Cardiac septum (tissue), 1 donor: ENCODE measurements at places on chromosomes 1 and 21. TPM values are rescaled to one million over a fixed set of nuclear protein-coding genes. Genes with fewer than 3 reads are reported as not detected.
A peak's percentile ranks its signal among the peaks of the same experiment; 100 is the strongest.

- DNase-seq: no peak
Measured at GRCh38 chr1:62897788-62898187, 113.9 kb downstream of the ATG4C start.

The APCS gene
- total RNA-seq: not detected

The TCHHL1 gene
- not detected for total RNA-seq

DNA sequence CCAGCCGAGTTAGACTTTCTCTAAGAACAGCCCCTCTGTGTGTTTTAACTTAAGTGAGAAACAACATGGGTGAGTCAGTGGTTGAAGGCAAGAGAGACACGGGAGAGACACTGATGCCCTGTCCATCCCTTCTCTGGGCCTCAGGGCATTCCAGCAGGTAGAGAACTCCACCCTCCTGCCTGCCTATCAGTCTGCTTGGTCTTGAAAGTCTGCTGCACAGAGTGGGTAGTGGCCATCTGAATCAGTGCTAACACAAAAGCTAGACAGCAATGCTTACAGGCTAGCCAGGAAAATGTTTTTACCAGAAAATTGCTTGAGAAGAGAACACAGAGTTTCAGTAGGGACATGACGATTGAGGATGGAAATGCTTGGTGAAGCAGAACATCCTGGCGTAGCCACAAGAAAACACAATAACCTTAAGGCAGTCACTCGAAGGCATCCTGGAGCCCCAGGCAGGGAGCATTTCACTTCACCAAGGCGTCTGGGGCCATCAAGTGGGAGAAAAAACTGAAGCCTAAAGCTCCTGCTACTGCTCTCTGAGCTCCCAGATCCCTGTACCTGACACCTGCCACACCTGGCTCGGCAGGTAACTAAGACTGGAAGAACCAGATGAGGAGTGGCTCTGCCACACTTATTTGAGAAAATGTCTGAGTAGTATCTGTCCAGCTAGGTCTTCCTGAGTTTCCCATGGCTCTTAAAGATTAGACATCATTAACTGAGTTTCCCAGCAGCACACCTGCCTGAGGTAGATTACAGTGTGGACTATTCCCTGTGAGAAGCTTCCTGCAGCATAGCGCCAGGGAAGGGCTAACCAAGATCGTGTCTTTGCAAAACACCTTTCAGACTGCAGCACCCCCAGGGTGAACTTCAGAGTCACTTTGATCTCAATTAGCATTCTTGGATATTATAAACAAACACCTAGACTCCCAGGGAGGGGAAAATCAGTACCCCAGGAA lies 18.1 kb upstream of the LBR start:
- DNase-seq: no peak

The C1orf167 gene
- total RNA-seq: 2.3 TPM

The OR2T11 gene
- not detected for total RNA-seq

The PADI2 gene
- 1.3 TPM for total RNA-seq

DNA sequence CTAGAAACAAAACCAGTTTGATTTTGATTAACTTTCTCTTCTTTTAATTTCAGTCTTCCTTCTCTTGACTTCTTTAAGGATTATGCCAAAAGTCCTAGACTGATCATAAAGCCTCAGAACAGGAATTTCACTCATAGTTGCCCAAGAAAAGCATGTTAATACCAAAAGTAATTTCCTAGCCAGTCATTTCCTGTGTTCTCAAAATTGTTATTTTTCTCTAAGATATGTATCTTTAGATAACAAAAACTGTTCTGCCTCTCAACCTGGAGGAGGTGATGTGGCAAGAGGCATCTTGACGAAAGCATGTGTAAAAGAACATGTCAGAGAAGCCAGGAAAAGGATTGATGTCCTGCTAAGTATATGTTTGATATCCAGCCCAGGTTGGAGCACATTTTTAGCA lies 78.0 kb upstream of the IPO9 start:
- no peak for DNase-seq

The AMIGO1 gene
- 13.8 TPM for total RNA-seq

The FBXO2 gene
- total RNA-seq: 2.9 TPM

- no peak for DNase-seq
Measured at GRCh38 chr21:46082963-46083790, 14.7 kb upstream of the COL6A2 start.

- DNase-seq: no peak
Measured at GRCh38 chr21:36532769-36533467, 53.0 kb upstream of the CLDN14 start.

GRCh38 chr1:10280439-10281350 lies 70.3 kb downstream of the KIF1B start:
- no peak for DNase-seq

DNA sequence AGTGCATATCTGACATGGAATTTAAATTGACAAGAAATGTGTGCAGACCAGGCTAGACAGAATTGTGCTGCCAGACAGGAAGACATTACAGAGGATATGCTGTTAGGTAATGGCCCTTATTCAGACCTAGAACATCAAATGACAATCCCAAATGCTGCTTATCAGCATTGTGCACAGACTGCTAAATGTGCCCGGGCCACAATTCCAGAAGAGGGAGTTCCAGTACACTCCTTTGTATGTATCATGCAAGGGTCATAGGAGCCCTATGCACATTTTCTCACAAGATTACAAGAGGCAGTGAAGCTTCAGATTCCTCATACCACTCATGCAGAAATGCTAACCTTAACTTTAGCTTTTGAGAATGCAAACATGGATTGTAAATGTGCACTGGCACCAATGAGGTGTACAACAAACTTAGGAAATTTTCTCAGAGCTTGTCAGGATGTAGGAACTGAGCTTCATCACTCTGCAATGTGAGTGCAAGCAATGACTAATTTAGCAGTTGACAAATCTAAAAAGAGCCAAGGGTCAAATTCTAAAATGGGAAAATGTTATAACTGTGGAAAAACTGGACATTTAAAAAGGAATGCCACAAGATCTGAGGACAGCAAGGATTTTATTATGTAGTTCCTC lies 273.5 kb downstream of the COL11A1 start:
- DNase-seq: no peak

- peak; percentile 86 for DNase-seq
Measured at GRCh38 chr1:12230549-12231275, 882 bp downstream of the VPS13D start.

GRCh38 chr1:178684542-178685000 lies 40.5 kb upstream of the RALGPS2 start:
- DNase-seq: no peak

DNA sequence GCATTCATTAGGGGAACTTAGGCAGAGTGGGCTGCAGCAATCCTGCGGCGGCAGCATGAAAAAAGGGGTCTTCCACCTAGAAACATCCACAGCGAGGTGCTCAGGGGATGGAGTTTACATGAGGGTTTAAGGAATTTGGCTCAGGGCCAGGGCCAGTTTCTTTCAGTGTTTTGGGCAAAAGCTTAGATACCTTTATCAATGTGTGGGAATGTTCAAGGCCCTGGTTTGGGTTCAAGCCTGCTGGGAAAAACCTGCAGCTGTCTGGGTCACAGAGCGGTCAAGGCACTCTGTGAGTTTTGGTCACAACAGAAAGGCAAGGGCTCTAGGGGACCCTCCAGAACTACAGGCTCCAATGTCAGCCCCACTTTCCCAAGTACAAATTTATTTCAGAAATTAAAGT lies 230.3 kb downstream of the DISC1 start:
- no peak for DNase-seq

The OVAAL gene
- 6.3 TPM for total RNA-seq

The CYP2J2 gene
- 160 TPM for total RNA-seq

The KCNJ9 gene
- not detected for total RNA-seq

DNA sequence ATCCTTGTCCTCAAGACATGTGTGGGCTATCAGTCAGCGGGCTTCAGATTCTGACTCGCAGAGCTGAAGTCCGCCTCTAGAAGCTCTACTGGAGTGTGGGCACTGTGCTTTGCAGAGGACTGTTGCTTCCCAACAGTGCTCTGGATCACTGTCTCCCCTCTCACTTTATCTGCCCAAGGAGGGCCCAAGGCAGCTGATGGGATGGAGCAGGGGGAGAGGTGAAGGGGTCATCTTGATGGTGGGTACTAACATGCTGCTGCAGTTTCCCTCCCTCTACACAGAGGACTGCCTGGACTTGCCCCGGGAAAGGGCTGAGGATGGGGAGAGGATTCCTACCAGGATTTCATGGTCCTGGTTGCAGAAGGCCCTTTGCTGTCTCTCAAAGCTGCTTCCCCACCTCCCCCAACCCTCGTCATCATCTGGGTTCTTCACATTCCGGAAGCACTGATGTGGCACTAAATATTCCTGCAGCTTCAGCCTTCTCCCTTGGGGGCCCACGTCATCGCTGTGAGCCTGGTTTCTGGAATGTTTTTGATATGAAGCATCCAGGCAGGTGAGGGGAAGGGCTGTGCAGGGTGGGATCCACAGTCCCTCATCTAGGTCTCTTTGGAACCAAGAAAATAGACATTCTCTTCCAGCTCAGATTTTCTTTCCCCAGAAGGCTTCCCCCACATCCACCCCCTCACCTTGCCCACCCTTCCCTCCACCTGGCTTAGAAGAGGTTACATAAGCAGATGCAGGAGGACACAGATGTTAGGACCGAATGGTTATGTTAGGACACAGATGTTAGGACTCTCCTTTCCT lies 23.2 kb downstream of the NUAK2 start:
- no peak for DNase-seq

DNA sequence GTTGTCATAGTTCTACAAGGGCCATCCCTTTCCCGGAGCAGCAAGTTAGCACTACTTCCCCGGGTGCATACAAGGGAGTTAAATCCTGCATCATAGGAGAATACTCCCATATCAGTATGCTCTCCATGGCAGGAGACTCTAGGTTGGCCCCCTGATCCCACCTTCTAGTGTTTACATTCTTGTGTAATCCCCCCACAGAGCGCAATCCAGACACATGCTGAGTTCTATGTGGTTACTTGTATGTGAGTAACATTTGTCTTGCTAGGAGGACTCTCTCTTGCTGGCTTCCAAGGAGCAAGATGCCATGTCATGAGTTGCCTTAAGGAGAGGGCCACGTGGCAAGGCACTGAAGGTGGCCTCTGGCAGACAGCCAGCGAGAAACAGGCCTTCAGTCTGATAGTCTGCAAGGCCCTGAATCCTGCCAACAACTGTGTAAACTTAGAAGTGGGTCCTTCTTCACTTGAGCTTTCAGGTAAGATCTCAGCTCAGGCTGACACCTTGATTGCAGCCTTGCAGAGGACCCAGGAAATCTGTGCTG lies 155.3 kb downstream of the CDC7 start:
- DNase-seq: no peak

GRCh38 chr1:221832151-221832550 lies 90.3 kb upstream of the DUSP10 start:
- no peak for DNase-seq

The RRP15 gene
- total RNA-seq: 18.7 TPM

GRCh38 chr1:32406629-32407111 lies 12.4 kb upstream of the BSDC1 start:
- DNase-seq: no peak

DNA sequence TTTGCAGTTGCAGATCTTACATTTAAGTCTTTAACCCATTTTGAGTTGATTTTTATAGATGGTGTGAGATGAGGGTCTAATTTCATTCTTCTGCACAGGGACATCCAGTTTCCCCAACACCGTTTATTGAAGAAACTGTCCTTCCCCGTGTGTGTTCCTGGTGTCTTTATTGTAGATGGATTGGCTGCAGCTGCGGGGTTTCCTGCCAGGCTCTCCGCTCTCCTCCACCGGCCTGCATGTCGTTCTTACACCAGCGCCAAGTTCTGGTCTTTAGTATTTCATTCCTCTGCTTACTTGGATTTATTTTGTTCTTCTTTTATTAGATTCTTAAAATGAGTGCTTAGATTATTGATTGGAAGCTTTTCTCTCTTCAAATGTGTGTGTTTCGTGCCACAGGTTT lies 98.9 kb upstream of the COL6A1 start:
- no peak for DNase-seq

DNA sequence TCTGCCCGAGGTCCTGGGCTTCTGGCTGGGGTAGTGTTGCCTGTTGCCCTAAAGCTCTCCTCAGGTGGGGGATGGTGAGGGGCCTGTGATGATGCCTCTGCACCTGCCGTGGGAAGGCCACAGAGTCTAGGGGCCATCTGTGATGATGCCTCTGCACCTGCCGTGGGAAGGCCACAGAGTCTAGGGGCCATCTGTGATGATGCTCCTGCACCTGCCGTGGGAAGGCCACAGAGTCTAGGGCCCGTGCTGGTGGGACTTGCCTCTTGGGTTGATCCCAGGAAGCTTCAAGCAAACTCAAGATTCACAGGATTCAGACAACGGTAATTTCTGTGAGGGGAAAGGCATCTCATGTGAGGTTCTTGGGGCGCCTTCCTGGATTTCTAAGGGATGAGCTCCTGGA lies 17.3 kb downstream of the SPSB1 start:
- DNase-seq: no peak

The THEM5 gene
- total RNA-seq: not detected

DNA sequence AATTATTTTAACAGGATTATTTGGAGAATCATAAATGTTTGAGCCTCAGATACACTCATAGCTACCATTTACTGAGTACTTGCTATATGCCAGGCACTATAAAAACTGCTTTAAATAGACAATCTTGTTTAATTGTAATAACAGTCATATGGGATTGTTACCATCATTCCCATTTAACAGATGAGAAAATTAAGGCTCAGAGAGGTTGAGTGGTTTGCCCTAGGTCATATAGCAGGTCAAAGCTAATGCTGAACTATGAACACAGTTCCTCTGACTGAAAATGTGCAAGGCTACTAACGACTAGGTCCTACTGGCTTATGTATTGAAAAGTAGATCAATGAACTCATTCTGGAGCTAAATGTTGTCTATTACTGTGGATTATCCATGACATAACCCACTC lies 63.4 kb downstream of the DDR2 start:
- no peak for DNase-seq

DNA sequence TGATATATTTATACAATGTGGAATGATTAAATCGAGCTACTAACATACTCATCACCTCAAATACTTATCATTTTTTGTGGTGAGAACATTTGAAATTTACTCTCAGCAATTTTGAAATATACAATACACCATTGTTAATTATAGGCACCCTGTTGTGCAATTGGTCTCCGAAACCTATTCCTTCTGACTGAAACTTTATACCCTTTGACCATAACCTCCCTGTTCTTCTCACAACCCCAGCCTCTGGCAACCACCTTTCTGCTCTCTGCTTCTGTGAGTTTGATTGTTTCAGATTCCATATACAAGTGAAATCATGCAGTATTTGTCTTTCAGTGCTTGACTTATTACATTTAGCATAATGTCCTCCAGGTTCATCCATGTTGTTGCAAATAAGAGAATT lies 49.5 kb downstream of the SETD4 start:
- no peak for DNase-seq

GRCh38 chr1:226003502-226004170 lies 4.5 kb upstream of the SDE2 start:
- DNase-seq: no peak

The FCRL5 gene
- total RNA-seq: 0.30 TPM

- DNase-seq: no peak
Measured at GRCh38 chr1:219325368-219325742, 151.7 kb downstream of the LYPLAL1 start.

GRCh38 chr21:44603911-44604310 lies 3.5 kb downstream of the KRTAP10-7 start:
- DNase-seq: no peak

DNA sequence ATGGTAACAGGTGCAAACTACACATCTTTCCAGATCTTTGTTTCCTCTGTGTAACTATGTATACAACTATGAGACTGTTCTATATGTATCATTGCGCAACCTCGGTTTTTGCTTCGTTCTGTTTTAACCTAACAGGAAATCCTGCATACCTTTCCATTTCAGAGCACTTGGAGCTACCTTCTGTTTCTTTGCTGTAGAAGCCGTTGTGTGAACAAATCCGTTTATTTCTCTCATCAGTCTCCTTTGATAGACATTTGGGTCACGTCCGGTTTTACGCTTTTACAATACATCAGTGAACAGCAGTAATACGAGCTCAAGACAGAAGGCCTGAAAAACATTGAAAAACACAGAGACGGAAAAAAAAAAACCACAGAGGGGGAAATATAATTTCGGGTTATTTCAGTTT lies 10.5 kb downstream of the ATP5IF1 start:
- DNase-seq: no peak

The DNALI1 gene
- total RNA-seq: 3.0 TPM
